ENCODE measurements at places on chromosomes 5 and 9. TPM values are rescaled to one million over a fixed set of nuclear protein-coding genes. Genes with fewer than 3 reads are reported as not detected.

The EFNA5 gene
- total RNA-seq, result not detected

The ENTREP1 gene
- 0.16 TPM for total RNA-seq

The PCDH12 gene
- 0.07 TPM for total RNA-seq

The ZBTB6 gene
- 3.5 TPM for total RNA-seq

The FOXD1 gene
- not detected for total RNA-seq

The ASPN gene
- total RNA-seq, result not detected

The MEIKIN gene
- 0.53 TPM for total RNA-seq

The ARHGEF37 gene
- 0.29 TPM for total RNA-seq

The FLT4 gene
- 8.6 TPM for total RNA-seq

DNA sequence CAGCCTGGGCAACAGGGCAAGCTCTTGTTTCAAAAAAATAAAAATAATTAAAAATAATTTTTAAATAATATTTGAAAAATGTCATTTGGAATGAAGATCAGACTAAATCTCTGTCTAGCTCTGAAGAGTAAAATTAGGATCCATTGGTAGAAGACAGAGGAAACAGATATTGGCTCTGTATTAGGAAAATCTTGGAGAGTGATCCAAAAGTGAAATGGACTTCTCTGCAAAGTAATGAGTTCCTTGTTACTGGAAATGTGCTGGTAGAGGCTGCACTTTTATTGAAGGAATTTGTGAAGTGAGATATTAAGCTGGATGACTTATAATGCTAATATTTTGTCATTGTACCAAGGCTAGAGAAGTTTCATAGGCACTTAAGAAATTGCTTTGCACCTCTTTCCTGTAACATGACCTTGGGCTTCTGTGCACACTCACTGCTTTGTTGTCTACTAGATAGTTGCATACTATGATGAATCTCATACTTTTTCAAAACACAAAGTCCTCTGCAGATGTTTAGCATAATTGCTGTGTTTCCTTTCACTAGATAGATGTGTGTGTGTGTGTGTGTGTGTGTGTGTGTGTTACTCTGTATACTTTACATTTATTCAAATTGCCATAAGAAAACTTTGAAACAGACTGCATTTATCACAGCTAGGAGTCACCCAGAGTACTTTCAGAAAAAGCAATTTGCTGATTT, 13.1 kb downstream of the THBS4 start:
- no peak overlapping the region for H3K4me3 ChIP-seq
- H3K4me1 ChIP-seq, result no peaks in the 10 kb centered on the region
- H3K27ac ChIP-seq, result no peak overlapping the region
- no peak for DNase-seq

DNA sequence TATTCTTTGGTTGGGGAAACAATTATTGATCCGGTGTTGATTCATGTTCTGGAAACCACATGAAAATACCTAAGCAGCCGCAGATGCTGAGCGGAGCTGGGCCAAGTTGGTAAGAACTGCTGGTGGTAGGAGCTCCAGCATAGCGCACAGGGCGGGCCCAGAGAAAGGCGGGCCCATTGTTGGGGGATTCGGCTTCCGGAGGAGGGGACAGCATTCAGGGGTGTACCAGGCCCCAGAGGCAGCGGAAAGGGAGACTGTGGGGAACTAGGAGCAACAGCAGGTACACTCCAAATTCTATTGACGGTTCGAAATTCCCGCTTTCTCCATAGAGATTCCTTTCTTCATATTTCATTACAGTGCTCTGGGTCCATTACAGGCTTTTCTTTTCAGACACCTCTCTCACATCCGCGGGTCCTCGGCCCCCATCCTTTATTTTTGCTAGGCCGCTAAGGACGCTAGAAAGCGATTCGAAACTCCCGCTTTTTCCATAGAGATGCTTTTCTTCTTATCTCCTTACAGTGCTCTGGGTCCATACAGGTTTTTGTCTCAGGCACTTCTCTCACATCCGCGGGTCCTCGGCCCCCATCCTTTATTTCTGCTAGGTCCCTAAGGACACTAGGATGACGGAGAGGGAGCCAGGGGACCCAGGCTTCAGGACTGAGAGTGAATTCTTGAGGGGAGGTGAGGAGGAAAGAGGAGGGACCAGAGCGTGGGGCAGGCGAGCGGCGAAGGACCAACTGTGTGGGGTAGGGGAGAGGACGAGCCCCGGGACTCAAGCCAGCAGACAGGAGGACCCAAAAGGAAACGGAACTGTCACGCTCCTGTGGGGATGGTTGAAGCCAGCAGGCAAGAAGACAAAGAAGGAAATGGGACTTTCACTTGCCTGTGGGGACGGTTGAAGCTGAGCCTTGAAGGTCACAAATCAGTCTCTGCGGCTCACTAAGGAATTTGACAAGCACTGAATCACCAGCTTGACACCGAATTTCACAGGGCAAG, at the start of gene CCDC152:
Gene CCDC152, plus strand, starts transcription at position 213 of the 996 bp plus-strand sequence. CDS start 2,304 bp downstream, outside the sequence.
- peak; percentile 50 for DNase-seq
- peak within 1 kb of the TSS; percentile 66 for H3K4me3 ChIP-seq
- H3K27me3 ChIP-seq, result no peaks in the 10 kb centered on the region
- H3K27ac ChIP-seq, result peak within 1 kb of the TSS; percentile 11
- no peaks in the 10 kb centered on the region for H3K4me1 ChIP-seq

DNA sequence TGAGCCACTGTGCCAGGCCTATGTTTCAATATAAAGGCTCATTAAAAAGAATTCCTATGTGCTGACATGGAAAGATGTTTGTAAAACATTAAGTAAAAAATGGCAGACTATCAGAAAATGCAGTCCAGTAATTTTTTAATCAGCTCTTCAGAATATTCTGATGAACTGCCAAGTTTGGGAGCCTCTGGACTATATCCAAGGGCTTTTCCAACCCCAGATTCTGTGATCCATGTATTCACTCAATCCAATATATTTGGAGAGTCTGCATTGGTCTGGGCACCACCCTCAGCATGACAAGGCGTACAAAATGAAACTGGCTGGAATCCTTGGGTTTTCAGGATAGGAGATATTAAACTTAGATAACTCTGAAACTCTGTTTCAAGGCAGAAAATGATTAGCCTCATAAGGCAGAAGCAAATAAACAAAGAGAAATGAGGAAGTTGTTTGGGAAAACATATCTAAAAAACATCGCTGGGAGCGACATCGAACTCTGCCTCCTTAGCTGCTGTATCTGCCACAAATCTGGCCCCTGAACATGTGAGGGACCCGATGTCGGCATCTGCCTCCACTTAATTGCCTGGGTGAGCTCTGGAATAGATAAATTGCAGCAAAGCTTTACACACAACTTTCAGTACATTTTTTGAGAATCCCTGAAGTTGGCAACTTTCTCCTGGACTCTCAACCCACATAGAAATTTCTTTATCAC, 14.4 kb downstream of the PDE6A start:
- H3K4me3 ChIP-seq, result no peak overlapping the region
- no peak overlapping the region for H3K27ac ChIP-seq
- H3K27me3 ChIP-seq, result peaks cover 2% of the 10 kb centered on the region

DNA sequence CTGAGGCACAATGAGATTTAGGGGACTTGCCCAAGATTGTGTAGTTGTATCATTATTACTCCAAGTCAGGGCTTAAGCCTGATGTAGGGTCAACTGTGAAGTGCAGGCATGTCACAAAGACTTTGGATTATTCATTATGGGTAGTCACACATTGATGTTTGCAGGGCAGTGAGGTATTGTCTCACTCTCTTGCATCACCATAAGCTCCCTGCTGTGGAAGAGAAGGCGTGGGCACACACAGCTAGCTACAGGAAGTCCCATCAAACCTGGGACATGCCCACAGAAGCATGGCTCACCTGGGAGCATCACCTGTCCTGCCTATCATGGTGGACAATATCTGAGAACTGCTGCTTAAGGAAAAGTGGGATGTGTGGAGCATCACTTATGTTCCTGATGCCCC, 42.1 kb downstream of the TMOD1 start:
- no peaks in the 10 kb centered on the region for H3K4me1 ChIP-seq
- H3K36me3 ChIP-seq, result no peaks in the 10 kb centered on the region
- peaks cover 2% of the 10 kb centered on the region for H3K27me3 ChIP-seq
- H3K27ac ChIP-seq, result no peak overlapping the region

- DNase-seq, result no peak
- H3K27me3 ChIP-seq, result no peaks in the 10 kb centered on the region
- peaks cover 29% of the 10 kb centered on the region for H3K36me3 ChIP-seq
Observed at GRCh38 chr9:129835860-129836223, 584 bp downstream of the USP20 start.

- peaks cover 3% of the 10 kb centered on the region for H3K36me3 ChIP-seq
- peaks cover 26% of the 10 kb centered on the region for H3K4me1 ChIP-seq
- no peaks in the 10 kb centered on the region for H3K27me3 ChIP-seq
- DNase-seq, result no peak
Observed at GRCh38 chr9:99046542-99047071, 58.3 kb upstream of the TGFBR1 start.

DNA sequence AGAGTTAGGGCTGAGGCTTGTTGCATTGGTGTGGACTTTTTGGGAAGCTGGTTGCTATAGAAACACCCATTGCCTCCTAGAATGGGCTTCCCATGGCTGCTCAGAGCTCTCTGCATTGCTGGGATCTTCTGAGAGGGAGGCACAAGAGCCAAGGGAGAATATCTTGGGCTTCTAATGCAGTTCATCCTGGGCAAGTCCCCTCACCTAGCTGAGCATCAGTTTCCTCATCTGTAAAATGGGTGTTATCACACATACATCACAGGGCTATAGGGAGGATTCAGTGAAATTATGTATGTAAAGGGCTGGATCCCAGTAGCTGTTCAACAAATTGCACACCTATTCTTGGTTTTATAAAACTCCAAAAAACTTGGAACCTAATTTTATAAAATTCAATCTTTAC, 106.1 kb upstream of the ALDH1B1 start:
- DNase-seq, result no peak
- no peak overlapping the region for H3K4me3 ChIP-seq
- H3K4me1 ChIP-seq, result no peaks in the 10 kb centered on the region
- peaks cover 8% of the 10 kb centered on the region for H3K27me3 ChIP-seq
- no peak overlapping the region for H3K27ac ChIP-seq

GRCh38 chr9:96875461-96876142, 21.3 kb upstream of the ZNF782 start:
- no peak for DNase-seq
- peaks cover 41% of the 10 kb centered on the region for H3K27me3 ChIP-seq
- H3K4me3 ChIP-seq, result peak overlapping the region; percentile 52
- peaks cover 10% of the 10 kb centered on the region for H3K4me1 ChIP-seq

GRCh38 chr9:93028448-93029006, 30.0 kb upstream of the SUSD3 start:
- H3K4me3 ChIP-seq, result peak overlapping the region; percentile 35
- peaks cover 72% of the 10 kb centered on the region for H3K36me3 ChIP-seq
- no peaks in the 10 kb centered on the region for H3K27me3 ChIP-seq
- H3K4me1 ChIP-seq, result peaks cover 70% of the 10 kb centered on the region
- peak; percentile 65 for DNase-seq

DNA sequence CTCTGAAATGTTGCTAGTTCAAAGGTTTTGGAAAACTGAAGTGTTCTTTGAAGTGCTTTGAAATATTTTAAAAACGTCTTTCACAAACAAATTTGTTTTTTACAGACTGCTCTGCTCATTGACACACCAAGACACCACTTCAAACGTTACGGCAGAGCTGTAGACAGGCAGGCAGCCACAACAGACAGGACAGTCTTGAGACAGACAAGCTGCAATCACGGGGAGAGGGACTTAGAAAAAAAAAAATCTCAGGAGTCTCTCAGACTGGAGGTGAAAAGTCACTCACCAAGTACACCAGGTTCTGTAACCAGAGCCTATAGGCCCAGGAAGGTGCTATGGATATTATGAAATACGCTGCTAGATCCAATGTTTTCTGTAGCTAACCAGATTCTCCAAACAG, 135.4 kb downstream of the ISL1 start:
- H3K4me1 ChIP-seq, result no peaks in the 10 kb centered on the region
- H3K27me3 ChIP-seq, result no peaks in the 10 kb centered on the region

DNA sequence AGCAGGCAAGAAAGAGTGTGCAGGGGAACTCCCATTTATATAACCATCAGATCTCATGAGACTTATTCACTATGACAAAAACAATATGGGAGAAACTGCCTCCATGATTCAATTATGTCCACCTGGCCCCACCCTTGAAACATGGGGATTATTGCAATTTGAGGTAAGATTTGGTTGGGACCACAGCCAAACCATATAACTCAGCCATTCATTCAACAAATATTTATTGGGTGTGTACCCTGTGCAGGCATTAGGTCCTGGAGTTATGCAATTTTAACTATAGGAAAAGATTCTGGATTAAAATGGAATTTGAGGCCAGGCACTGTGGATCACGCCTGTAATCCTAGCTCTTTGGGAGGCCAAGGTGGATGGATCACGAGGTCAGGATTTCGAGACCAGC, 124.2 kb upstream of the GAS1 start:
- no peak for DNase-seq
- H3K36me3 ChIP-seq, result no peaks in the 10 kb centered on the region
- H3K4me3 ChIP-seq, result no peak overlapping the region
- no peak overlapping the region for H3K27ac ChIP-seq
- H3K27me3 ChIP-seq, result no peaks in the 10 kb centered on the region

DNA sequence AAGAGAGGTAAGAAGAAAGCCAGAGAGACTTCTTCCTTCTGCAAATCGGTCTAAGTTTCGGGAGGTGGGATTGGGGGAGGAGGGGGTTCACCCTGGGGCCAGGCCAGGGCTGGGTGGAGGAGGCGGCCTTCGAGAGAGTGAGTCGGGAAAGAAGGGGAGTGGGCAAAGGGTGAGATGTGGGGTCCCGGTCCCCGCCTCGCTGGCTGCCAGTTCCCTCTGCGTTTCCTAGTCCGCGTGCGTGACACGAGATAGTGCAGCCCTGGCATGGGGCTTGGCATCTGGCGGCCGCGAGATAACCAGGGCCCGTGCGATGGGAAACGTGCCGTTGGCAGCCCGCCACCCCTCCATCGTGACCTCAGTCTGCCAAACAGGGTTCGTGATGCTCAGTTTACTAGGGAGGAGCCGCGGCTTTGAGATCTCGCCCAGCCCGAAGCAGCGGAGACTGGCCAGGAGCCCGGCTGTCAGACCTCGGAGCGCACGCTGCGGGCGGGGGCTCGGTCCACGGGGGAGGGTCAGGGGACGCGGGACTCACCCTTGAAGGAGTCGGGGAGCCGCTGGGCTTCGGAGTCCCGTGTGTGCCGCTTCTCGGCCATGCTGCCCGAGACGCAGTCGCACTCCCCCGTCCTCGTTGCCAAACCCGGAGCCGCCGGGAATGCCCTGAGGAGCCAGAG, at the start of gene STOM:
Gene STOM, minus strand, starts transcription at position 656 of the 671 bp plus-strand sequence. Its CDS starts 63 bp downstream, at position 593.
- peak; percentile 64 for DNase-seq
- H3K27me3 ChIP-seq, result no peaks in the 10 kb centered on the region
- H3K4me3 ChIP-seq, result peak within 1 kb of the TSS; percentile 84
- H3K36me3 ChIP-seq, result no peaks in the 10 kb centered on the region
- peak within 1 kb of the TSS; percentile 84 for H3K27ac ChIP-seq
- peaks cover 6% of the 10 kb centered on the region for H3K4me1 ChIP-seq

DNA sequence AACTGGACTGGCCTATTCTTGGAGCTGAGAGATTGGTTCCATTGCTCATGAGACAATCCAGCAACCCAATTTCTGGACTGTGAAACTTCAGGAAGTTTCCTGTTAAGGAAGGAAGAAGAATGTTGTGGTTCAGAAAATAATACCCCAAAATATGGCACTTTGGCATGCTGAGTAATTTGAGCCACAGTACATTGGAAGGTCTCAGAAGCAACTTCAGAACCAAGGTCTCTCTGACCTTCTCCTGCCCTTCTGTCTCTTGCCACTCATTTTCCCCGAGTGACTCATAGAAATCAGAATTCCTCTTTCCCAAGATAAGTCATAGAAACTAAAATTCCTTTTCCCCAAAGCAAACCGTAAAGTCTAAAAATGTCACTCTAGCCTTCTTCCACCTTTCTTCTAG, 1366.1 kb downstream of the PTPRD start:
- H3K27ac ChIP-seq, result no peak overlapping the region
- no peaks in the 10 kb centered on the region for H3K27me3 ChIP-seq
- H3K4me1 ChIP-seq, result no peaks in the 10 kb centered on the region
- no peak for DNase-seq
- no peaks in the 10 kb centered on the region for H3K36me3 ChIP-seq
